ENCODE measurements at places on chromosomes 6 and 20.

GRCh38 chr6:106072501-106073090 lies 13.5 kb upstream of the PRDM1 start:
- DNase-seq = no peak

GRCh38 chr20:25083773-25084625 lies 2.1 kb upstream of the VSX1 start:
- DNase-seq = no peak

DNA sequence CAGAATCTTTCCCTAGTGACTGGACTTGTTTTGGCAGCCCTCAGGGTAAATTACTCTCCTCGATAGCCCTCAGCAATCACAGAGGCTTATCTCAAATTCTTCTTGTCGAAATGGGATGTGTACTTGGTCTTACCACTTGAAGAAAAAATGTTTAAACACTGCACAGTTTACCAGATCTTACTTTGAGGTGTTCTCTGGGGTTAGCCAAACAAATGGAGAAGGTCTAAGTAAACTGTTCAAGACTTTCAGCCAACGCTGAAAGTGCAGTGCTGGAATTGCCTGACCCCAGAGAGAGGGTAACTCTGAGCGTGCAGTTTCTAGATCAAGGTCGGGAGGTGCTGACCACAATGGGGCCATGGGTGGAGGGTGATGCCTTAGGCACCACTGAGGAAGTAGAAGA lies 39.2 kb downstream of the MYLIP start:
- no peak for DNase-seq

- DNase-seq = peak; percentile 54
These were observed 368.9 kb downstream of the LAMA2 start for GRCh38 chr6:129251669-129252376.

DNA sequence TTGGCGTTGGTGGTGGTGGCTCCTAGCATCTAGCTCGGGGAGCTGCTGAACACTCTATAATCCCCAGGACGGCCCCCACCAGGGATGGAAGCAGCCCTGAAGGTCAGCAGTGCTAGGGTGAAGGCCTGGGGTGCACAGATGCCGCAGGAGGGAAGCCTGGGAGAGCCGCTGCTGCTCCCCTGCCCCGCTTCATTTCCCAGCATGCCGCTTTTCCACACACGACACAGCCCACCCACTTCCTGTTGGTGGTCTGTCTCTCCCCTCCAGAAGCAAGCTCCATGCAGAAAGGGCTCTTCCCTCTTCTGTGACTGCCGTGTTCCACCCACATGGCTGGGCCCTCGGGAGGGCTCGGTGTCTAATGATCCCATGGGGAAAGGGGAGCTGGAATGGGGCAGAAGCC lies 35.3 kb downstream of the GNAS-AS1 start:
- peak; percentile 22 for DNase-seq

- DNase-seq = no peak
These were observed 549 bp downstream of the ANKRD6 start for GRCh38 chr6:89433252-89434149.

DNA sequence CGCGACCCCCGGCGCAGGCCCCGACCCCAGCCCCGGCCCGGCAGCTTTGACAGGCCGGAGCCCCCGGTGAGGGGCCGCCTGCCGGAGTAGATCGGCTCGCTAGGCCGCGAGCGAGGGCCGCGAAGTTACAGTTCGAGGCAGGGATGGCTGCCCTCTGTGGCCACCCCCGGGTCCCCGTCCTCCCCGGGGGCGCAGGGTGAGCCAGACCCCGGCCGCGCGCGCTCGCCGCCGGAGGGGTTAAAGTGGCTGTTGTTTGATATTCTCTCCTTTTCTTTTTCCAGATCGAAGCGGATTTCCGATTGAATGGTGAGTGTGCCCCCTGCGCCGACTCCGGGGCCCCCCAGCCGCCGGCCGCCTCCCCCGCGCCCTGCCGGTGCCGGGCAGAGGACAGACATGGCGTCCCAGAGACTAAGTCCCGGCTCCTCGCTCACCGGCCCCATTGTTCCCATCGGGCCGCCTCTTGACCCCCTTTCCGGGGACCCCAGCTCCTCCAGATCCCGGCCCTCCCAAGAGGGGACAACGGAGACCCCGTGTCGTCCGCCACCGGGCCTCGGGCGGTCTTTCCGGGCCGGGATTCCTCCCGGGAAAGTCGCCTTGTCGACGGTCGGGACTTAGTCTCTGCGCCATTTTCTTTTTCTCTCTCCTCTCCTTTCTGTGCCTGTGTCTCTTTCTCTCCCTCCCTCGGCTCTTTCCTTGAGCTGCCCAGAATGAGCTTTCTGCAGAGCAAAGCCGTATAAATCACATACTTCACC lies 704 bp downstream of the TOP1 start:
- DNase-seq = peak; percentile 40

- no peak for DNase-seq
These were observed 26.4 kb downstream of the EPB41L2 start for GRCh38 chr6:131036601-131037000.

Data from NCI-H2171 treated with DMSO at 0.1 percent for 48 hours (cell line).